Karpas-422 (cell line): ENCODE measurements at places on chromosomes 5 and 9. TPM values are rescaled to one million over a fixed set of nuclear protein-coding genes. Genes with fewer than 3 reads are reported as not detected.

DNA sequence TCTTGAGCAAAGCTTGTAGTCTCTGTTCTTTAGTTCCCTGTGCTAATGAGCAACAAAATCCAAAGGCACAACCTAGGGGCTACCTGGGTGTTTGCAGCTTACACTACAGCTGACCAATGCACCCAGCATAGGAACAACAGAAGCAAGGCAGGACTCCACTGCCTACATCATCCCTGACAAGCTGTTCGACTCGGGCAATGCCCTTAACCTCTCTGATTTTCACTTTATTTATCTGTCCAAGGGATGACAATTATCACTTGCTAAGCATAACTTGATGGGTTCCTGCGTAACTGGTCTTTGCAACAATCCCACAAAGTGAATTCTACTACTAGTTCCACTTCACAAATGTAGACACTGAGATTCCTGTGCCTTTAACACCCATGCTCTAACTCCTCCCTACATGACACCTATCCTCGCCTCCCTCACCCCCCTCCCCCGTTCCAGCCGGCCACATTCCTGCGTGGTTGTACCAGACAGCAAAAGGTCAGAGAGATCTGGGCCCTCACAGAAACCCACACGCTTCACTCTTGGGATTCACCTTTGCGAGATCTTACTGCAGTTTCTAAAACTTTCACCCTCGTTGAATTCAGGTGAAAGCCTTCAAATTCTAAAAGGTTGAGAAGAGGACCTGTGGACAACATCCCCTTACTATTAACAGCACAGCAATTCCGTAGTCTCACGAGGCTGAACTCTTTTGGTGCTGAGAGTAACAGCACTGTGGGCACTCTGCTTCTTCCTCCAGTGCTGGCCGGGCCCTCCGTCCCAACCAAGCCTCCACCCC lies 995 bp downstream of the IPPK start:
- DNase-seq = peak; percentile 63

DNA sequence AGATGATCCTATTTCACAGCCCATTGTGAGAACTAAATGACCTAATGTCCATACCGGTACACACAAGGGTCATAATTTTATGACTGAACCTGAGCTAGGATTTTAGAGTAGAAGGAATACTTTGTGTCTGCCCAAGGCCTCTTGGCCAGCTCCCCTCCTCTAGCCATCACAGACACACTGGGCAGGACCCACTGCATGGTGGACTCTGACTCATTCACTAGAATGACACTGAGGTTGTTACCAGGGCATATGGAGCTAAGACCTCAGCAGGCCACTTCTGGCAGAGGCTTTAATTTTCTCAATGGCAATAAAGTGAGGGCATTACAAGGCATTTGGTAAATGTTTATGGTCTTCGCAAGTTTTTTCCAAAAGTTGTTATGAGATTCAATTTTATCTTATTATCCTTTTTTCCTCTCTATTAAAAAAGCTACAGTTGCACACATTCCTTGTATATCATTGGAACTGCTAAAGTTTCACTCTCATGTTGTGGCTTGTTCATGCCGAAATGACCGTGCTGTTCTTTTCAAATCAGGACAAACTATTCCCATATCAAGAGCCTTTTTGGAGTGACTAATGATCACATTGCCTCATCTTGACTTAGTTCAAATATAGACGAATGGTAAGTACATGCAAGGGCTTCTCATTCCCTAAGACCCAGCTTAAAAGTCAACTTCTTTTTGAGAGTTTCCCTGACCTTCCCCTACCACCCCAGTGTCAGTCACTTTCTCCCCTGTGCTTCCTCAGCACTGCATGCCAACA lies 595.7 kb downstream of the ACTL7B start:
- no peak for DNase-seq

GRCh38 chr9:20208961-20209371 lies 413.3 kb downstream of the MLLT3 start:
- no peak for DNase-seq

GRCh38 chr5:76849419-76850291 lies at the start of gene S100Z:
Gene S100Z (plus strand): TSS chr5:76850014. CDS start chr5:76875360, 25,346 bp downstream.
- no peak for DNase-seq

DNA sequence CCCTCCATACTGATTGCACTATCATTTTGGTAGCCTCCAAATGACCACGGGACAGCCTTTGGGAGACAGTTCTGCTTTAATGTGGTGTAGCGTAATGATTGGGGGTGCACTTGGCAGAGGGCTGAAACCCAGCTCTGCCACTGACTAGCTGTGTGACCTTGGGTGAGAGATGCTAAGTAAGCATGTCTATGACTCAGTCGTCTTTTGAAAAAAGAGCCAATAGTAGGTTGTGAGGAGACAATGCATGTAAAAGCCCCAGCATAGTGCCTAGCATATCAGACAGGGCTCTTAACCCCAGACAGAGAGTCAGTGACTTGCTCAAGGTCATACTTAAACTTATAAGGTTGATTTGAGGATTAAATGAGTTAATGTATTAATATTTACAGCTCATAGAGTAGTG lies 18.0 kb upstream of the CXCL14 start:
- DNase-seq = no peak

The RAD17 gene
- 46.5 and 61.7 TPM in 2 replicates for total RNA-seq

The PCDHB12 gene
- total RNA-seq = not detected in 2 replicates
